Fibroblast of skin of abdomen (primary cell): ENCODE measurements at places on chromosomes 12 and 14.

DNA sequence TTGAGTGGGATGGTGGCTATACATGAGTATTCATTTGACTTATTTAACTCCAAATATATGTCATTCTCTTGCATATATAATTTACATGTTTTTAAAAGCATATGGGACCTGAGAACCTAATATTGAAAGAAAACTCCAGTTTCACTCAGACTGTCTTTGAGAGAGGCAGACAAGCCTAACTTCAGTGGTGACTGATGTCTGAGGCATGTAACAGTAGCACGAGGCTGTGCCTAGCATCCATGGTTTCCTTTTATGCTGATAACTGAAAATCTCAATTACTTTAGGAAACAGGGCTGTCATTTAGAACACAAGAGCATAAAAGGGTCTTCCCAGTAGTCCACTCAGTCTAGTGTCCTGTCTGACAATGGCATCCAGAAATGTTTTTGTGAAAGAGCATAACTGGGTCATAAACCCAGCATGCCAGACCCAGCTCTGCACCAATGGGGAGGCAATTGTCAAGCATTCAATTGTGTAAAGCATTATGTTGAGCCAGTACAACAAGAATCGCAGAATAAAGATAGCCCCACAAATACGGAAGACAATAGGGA lies 24.3 kb downstream of the MAPK1IP1L start:
- peak; percentile 52 for DNase-seq

GRCh38 chr12:94545935-94546771 lies 86.5 kb upstream of the CEP83 start:
- peak; percentile 59 for DNase-seq

DNA sequence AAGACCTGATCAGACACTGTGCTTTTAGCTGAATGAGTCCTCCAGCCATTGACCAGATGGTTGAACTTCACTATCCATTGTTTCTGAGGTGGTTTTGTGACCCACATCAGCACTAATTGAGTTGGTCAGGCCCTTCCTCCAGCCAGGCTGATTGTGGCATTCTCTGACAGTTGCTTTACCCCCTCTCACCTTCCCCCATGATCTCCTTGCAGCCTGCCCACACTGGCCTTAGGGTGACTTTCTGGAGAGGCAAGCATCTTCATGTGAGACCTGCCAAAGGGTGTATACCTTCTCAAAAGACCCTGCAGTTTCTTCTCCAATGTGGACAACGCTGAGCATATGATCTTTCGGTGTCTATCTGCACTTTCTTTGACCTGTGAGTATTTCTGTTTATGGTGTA lies 83.9 kb downstream of the GPATCH2L start:
- no peak for DNase-seq

GRCh38 chr14:86790408-86791364 lies 1202.3 kb downstream of the GALC start:
- DNase-seq, result no peak

DNA sequence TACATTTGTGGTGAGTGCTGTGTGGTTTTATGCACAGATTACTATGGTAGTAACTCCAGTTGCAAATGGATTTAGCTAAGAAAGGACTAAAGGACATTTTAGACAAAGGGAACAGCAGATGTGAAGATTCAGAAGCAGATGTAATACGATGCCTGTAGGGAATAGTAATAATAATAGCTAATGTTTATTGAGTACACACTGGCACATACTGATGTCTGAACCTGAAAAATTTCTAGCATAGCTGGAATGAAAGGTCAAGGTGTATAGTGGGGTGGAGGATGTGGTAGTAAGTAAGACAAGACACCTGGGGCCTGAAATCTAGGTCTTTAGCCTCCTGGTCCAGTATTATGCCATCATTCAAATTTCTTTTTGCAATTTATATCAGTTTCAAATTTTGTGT lies 54.3 kb upstream of the LRTM2 start:
- DNase-seq, result no peak
